Left hindlimb (tissue), 1 donor: ENCODE measurements at places on chromosomes 6 and 20.

GRCh38 chr6:12785301-12785700 is 68.7 kb downstream of the PHACTR1 start:
- no peak for DNase-seq

DNA sequence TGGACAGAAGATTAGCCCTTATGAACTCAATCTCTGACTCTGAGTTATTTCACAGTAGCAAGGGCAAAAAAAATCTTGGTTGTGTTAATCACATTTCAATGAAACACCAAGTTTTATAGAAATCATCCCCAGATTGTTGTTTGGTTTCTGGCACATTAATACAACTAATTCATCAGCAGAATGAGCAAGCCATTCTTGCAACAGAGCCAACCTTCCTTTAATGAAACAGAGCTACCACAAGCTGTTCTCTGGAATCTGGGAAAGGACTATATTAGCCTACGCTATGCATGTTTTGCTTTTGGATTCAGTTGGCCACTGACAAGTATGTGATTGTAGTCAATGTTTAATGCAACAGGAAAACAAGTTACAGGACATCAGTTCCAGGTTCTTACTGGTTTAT is 13.8 kb upstream of the POPDC3 start:
- no peak for DNase-seq

DNA sequence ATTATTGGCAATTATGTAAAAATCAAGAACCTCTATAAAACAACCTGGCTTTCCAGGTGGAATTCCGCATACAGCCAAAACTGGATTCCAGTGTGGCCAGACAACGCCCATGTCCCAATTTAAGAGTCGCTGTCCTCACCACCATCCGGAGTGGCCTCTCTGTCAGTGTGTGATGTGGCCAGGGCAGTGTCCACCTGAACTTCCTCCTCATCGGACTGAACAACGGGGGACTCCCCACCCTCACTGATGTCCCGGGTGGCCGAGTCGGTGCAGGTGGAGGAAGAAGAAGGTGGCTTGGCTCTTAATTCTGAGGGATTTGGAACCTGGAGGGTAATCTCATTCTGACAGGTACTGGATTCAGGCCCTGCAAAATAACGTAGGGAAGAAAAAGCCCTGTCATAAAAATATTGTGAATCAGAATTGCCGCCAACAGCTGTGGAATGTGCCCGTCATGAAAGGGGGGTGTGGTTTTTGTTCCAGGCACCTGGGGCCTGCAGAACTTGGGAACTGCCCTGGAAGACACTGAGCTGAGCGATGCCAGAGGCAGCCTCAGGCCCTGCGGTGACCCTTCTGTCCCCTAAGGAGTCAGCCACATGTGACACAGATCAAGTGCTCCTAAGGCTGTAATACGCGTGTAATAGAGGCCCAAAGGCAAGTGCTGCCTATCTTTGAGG is 139.8 kb downstream of the DTNBP1 start:
- DNase-seq = no peak

GRCh38 chr6:15842727-15843117 is 179.9 kb upstream of the DTNBP1 start:
- DNase-seq = no peak

- no peak for DNase-seq
Measured at GRCh38 chr6:37187321-37188022, 17.5 kb downstream of the PIM1 start.

GRCh38 chr20:4150070-4150441 is 134.7 kb upstream of the RNF24 start:
- peak; percentile 72 for DNase-seq

GRCh38 chr6:145887969-145888368 is 73.4 kb upstream of the FBXO30 start:
- no peak for DNase-seq

DNA sequence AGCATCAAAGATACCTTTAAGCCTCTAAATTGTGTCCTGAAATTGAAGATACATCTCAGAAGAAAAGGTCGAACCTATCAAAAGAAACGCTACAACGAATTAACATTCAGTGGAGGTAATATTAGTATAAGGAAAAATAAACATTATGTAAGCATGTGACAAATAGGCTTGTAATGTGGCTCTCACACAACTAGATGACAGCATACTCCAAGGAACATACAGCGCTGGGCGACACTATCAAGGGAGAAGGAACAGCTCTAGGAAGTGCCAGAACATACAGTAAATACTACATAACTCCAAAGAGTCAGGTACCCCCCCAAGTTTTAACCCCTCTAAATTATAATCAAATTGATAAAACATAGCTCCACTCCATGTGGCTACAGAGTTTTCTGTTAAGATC is 103.5 kb downstream of the LAMP5 start:
- no peak for DNase-seq

DNA sequence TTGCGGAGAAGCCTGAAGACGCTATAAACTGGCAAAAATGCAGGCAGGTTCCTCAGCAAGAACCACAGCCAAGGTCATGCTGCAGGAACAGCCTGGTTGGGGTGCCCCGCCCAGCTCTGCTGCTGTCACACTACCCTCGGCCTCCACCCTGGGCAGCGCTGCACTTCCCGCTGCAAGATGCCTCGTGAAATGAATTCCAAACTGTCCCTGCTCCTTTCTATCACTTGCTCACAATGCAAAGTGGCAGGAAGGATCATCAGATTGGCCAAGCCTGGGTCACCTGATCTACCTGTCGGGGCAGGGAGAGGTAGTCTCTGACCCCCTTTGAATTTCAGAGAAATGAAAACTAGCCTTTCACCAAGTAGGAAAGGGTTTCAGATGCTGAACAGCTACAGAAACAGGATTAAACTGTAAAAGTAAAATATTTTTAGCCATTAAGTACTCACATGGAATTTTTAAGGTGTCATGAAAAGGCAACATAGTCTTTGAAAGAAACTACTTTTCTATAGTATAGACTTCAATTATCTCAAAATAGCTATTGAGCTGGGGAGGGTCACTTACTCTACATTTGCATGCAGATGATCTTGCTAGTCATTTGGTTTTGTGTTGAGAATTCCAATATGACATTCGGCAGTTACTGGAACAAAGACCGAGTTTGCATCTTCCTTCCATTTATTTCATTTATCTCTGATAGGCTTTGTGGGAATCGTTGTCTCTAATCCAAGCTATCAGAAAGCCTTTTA is 236.4 kb upstream of the ASCC3 start:
- DNase-seq = no peak

GRCh38 chr6:43088654-43089056 is 12.5 kb downstream of the PTK7 start:
- no peak for DNase-seq

DNA sequence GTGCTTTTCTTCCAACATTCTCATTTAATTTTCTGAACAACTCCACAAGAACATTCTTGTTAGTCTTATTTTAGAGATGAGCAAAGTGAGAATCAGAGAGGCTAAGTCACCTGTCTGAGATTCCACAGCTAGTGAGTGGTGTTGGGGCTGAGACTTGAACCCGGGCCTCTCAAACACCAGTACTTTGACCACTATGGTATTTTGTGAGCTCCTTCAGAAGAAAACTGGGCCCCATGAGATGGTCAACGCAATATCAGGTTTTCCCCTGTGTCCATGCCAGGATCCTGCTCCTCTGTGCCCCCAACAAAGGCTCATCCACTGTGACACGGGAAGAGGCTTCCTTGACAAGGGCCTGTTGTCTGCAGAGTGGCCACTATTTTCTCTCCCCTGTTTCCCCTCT is 51.9 kb downstream of the MAFB start:
- no peak for DNase-seq

DNA sequence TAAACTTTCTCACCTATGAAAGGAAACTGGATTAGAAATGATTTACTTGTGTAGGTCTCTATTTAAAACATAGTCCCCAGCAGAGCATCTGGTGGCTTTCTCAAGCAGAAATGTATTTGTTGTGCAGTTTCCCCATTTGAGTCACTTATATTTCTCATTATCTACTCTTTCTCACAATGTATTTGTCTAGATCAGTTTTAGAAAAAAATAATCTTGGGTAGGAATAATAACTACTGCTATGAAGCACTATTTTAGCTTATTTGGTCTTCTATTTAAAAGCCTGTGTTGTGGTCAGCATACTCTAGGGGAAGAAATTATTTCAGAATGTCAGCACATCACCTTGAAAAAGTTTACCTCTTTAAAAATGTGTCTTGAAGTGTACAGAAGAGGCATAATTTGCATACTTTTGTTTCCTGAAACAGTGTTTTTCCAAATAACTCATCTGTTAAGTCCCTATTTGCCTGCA is 60.9 kb upstream of the PRL start:
- no peak for DNase-seq

GRCh38 chr20:59802018-59802417 is 131.4 kb downstream of the SYCP2 start:
- DNase-seq = no peak

GRCh38 chr6:68197356-68197755 is 437.7 kb upstream of the ADGRB3 start:
- DNase-seq = no peak

DNA sequence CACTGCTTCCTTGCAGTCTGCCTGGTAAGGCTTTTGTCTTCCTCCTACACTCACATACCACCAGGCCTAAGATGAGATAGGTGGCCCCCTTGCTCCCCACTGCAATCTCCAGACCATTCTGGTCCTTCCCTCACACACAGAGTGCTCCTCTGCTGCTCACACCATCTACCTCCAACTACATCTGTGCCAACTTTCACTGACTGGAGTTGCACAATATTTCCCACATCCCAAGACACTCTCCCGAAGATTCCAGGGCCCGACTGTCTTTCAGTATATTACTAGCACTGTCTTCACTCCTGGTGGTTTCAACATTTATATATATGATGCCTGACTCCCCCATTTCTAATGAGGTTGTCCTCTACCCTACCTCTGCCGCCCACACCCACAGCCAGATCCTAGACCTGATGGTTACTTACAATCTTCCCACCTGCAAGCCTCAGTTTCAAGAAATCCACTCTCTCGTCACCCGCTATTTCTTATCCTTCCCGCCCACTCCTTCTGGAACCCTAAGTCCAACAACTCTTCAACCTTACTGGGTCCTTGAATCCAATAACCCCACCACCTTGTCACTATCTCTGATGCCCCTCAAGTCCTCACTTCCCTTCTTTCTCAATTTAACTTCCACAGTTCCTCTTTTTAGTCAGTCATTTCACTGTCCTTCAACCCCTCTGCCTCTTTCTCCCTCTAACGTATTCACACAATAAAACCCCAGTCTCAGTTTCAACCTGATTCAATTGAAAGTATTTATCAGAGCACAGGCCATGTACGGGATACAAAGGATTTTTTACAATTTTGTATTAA is 21.6 kb downstream of the RALGAPA2 start:
- no peak for DNase-seq

- no peak for DNase-seq
Measured at GRCh38 chr6:15252195-15252594, 6.3 kb downstream of the JARID2 start.

DNA sequence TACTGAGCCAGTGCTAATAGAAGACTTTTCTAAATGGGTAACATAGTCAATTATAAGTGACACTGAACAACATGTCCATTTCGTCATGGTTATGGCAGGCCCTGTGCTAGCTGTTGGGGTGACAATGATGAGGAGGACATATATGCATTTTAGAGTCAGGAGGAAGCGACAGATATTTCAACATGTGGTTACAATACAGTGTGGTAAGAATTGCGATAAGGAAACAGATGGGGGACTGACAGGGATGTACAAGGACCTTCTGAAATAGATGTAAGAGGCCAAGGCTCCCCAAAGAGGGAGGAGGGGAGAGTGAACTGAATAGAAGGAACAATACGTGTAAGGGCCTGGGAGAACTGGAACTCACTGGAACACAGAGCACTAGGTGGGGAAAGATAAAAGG is 11.7 kb downstream of the MMP24 start:
- DNase-seq = no peak

DNA sequence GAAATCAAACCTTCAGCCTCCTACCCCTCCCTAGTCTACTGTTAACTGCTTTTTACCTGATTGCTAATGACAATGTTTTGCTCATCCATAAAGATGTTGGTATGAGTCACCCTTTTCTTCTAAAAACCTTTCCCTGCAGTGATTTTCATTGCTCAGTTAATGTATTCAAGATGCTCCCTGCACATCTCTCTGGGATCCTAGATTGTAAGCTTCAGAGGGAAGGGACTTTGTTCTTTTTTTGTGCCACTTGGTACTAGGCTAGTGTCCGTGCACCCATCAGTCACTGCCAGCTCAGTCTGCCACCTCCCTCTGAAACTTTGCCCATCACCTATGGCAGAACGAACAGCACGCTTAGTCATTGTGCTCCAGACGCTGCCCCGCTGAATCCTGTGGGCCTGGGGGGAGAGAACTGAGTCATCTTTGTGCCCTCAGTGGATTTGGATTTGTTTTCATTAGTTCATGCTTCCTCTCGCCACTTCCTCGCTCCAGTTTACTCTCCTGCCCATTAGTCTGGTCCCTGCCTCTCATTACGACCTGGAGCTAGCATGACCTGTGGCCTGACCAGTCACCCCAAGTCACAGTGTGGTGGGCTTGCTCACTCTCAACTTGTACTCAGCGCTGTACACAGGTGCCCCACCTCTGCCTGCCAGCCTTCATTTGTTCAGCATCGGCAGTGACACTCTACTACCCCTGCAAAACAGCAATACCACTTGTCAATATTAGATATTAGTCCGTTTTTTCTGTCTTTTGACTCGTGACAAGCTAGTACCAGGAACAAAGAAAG is 78.0 kb upstream of the TMEM181 start:
- DNase-seq = no peak

- no peak for DNase-seq
Measured at GRCh38 chr20:1209447-1210387, 6.5 kb downstream of the C20orf202 start.

GRCh38 chr6:5175635-5176034 is 85.1 kb downstream of the LYRM4 start:
- no peak for DNase-seq

DNA sequence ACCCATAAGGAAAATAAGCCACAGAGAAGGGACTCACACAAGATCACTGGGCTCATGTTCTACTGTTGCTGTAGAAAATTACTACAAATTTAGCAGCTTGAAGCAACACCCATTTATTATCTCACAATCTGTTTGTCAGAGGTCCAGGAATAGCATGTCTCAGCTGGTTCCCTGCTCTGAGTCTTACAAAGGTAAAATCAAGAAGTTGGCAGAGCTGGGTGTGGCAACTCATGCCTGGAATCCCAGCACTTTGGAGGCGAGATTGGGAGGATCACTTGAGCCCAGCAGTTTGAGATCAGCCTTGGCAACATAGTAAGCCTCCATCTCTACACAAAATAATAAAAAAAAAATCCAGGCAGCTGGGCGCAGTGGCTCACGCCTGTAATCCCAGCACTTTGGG is 28.5 kb upstream of the ZNF831 start:
- no peak for DNase-seq

GRCh38 chr20:34249291-34249690 is 8.1 kb downstream of the ASIP start:
- DNase-seq = no peak

- no peak for DNase-seq
Measured at GRCh38 chr6:51303338-51303737, 484.7 kb downstream of the TFAP2B start.
